ENCODE measurements at places on chromosomes 3 and 15. TPM values are rescaled to one million over a fixed set of nuclear protein-coding genes. Genes with fewer than 3 reads are reported as not detected.

The PLIN1 gene
- total RNA-seq, result 0.08 TPM

The PLOD2 gene
- 1.1 TPM for total RNA-seq

The TMIE gene
- total RNA-seq, result 0.20 TPM

The PDCD10 gene
- total RNA-seq, result 68.3 TPM

The THRB gene
- total RNA-seq, result not detected

The CDC25A gene
- 20.1 TPM for total RNA-seq

The LSAMP gene
- not detected for total RNA-seq

The TMEM89 gene
- total RNA-seq, result not detected

The UACA gene
- 1.3 TPM for total RNA-seq

DNA sequence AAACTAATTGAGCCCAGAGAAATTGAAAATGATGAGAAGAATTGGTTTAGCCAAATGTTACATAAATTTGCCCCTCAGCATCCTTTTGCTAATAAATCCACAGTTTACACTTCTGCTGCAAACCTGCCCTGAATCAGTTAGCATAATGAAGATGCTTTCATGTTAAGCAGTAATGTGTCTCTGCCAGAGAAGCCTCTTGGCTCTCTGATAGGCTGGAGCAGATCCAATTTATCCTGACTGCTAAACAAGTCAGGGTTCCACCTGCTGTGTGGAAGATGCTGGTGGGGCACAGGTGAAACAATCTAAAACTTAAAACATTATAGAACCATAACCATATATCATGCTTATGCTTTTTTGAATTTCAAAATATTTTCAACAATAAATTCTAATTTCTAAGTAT is 946.8 kb downstream of the OTOL1 start:
- H3K27me3 ChIP-seq, result no peaks in the 10 kb centered on the region
- H3K36me3 ChIP-seq, result no peaks in the 10 kb centered on the region
- no peaks in the 10 kb centered on the region for H3K4me1 ChIP-seq
- H3K4me3 ChIP-seq, result no peak overlapping the region
- H3K27ac ChIP-seq, result no peak overlapping the region
- DNase-seq, result no peak

GRCh38 chr3:113556946-113557335 is 24.6 kb downstream of the SIDT1 start:
- H3K27ac ChIP-seq, result no peak overlapping the region
- H3K27me3 ChIP-seq, result no peaks in the 10 kb centered on the region
- H3K4me1 ChIP-seq, result peaks cover 5% of the 10 kb centered on the region
- DNase-seq, result no peak
- H3K36me3 ChIP-seq, result peaks cover 8% of the 10 kb centered on the region

GRCh38 chr3:77042882-77043281 is 3.0 kb downstream of the ROBO2 start:
- no peaks in the 10 kb centered on the region for H3K36me3 ChIP-seq
- H3K27me3 ChIP-seq, result peaks cover 20% of the 10 kb centered on the region
- H3K4me3 ChIP-seq, result no peak overlapping the region
- H3K27ac ChIP-seq, result no peak overlapping the region

- H3K4me1 ChIP-seq, result peaks cover 25% of the 10 kb centered on the region
- no peak overlapping the region for H3K4me3 ChIP-seq
- H3K36me3 ChIP-seq, result no peaks in the 10 kb centered on the region
- no peaks in the 10 kb centered on the region for H3K27me3 ChIP-seq
These were observed 26.0 kb upstream of the GNB5 start for GRCh38 chr15:52217186-52217585.

GRCh38 chr15:70522323-70522966 is 240.9 kb downstream of the UACA start:
- peaks cover 9% of the 10 kb centered on the region for H3K4me1 ChIP-seq
- no peak overlapping the region for H3K27ac ChIP-seq
- DNase-seq, result peak; percentile 5
- H3K27me3 ChIP-seq, result peaks cover 42% of the 10 kb centered on the region

GRCh38 chr15:58795825-58796224 is 24.7 kb downstream of the MINDY2 start:
- H3K4me3 ChIP-seq, result no peak overlapping the region
- no peaks in the 10 kb centered on the region for H3K27me3 ChIP-seq
- H3K27ac ChIP-seq, result no peak overlapping the region
- DNase-seq, result no peak
- peaks cover 15% of the 10 kb centered on the region for H3K4me1 ChIP-seq
- peaks cover 20% of the 10 kb centered on the region for H3K36me3 ChIP-seq

DNA sequence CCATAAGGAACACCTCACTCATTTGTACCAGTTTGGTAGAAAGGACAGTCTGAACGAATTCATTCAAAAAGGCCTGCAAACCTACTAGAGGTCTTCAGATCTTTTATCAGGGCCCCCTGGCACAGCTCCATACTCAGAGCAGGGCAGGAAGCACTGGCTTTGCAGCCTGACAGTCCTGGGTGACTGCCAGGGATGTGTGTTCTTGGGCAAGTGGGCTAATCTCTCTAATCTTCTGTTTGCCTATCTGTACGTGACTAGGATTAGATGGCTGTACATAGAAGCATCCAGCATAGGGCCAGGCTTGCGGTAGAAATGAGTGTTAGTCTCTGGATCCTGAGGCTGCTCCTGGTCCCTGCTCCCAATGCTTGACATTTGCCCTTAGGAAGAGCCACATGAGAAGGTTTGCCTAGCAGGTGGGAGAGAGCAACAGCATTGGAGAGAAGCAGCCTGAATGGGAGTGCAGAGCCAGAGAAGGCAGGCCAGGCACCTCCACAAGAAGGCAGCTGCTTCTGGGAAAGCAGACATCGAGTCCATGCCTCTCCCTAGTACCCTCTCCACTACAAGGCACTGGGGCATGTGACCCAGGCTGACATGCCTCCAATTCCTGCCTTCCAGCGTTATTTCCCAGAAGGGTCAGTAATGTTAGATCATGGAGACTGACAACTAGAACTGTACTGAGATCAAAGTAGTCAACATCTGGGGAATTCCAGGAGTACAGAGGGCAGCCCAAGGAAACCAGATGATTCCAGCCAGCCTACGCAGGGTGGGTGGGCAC is 1.0 kb upstream of the CXCR6 start:
- peaks cover 82% of the 10 kb centered on the region for H3K4me1 ChIP-seq
- no peak for DNase-seq
- peaks cover 76% of the 10 kb centered on the region for H3K36me3 ChIP-seq
- H3K27ac ChIP-seq, result peak overlapping the region; percentile 86
- H3K4me3 ChIP-seq, result peak overlapping the region; percentile 71

DNA sequence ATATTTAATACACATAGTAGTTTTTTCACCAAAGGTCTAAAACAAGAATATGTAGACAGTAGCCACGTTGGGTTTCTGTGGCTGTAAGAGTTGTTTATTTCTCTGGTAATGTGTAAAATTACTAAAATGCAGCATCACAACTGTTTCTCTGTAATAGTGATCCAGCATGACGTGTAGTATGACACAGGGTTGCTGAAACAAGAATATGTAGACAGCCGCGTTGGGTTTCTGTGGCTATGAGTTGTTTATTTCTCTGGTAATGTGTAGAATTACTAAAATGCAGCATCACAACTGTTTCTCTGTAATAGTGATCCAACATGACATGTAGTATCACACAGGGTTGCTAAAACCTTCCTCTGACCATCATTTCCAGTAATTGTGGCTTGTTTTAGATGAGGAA is 153.6 kb upstream of the ZNF717 start:
- H3K4me1 ChIP-seq, result no peaks in the 10 kb centered on the region
- no peaks in the 10 kb centered on the region for H3K36me3 ChIP-seq
- H3K27me3 ChIP-seq, result no peaks in the 10 kb centered on the region
- no peak overlapping the region for H3K4me3 ChIP-seq
- H3K27ac ChIP-seq, result no peak overlapping the region

DNA sequence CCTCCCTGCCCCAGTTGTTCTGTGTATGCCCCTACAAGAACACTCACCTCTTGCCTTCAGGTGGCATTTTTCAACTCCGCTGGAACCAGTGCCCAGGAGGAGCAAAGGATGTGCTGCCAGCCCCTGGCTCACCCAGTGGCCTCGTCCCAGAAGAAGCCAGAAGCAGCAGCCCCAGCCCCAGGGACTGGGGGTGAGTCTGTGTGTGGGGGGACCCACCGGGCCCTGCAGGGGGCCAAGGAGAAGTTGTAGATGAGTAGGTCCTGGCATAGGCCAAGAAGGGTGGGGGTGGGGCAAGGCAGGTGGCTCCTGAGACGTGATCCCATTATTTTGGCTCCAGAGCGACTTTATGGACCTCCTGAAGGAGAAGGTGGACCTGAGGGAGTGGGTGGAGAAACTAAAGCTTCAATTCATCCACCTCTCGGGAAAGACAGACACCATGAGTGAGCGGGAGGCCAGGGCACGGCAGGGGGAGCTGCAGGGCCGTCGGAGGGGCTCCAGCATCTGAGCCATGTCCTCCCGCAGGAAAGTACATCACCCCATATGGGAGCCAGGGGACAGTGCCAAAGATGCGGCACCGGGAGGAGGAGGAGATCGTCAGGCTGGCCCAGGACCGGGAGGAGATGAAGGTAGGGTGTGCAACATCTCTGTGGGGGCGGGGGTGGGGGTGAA is 29.3 kb downstream of the NGRN start:
- DNase-seq, result no peak
- H3K36me3 ChIP-seq, result no peaks in the 10 kb centered on the region
- peaks cover 26% of the 10 kb centered on the region for H3K4me1 ChIP-seq
- no peak overlapping the region for H3K4me3 ChIP-seq

GRCh38 chr15:89141885-89142284 is 53.6 kb downstream of the ABHD2 start:
- H3K27ac ChIP-seq, result peak overlapping the region; percentile 16
- H3K27me3 ChIP-seq, result no peaks in the 10 kb centered on the region
- no peak for DNase-seq
- H3K36me3 ChIP-seq, result peaks cover 17% of the 10 kb centered on the region
- peaks cover 45% of the 10 kb centered on the region for H3K4me1 ChIP-seq
- H3K4me3 ChIP-seq, result no peak overlapping the region

GRCh38 chr3:116034794-116035193 is 410.5 kb downstream of the LSAMP start:
- DNase-seq, result no peak
- H3K4me3 ChIP-seq, result no peak overlapping the region
- no peaks in the 10 kb centered on the region for H3K4me1 ChIP-seq
- no peaks in the 10 kb centered on the region for H3K36me3 ChIP-seq
- no peaks in the 10 kb centered on the region for H3K27me3 ChIP-seq

DNA sequence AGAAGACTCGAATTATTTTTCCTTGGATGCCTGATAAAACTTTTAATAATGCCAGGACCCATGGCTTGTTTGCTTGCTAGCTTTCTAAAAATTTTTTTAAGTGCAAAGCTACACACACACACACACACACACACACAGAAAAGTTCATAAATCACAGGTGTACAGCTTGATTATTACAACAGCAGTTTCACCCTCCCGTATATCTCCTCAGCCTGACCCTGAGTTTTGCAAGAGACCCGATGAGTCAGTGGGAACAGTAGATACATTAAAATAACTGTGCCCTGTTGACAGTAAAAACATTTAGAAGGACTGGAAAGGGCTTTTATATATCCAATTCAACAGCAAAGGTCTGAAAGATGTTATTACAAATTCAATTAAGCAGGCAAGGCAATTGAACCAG is 46.7 kb downstream of the EMC4 start:
- peaks cover 17% of the 10 kb centered on the region for H3K36me3 ChIP-seq
- no peak for DNase-seq
- H3K4me3 ChIP-seq, result no peak overlapping the region
- no peaks in the 10 kb centered on the region for H3K27me3 ChIP-seq

DNA sequence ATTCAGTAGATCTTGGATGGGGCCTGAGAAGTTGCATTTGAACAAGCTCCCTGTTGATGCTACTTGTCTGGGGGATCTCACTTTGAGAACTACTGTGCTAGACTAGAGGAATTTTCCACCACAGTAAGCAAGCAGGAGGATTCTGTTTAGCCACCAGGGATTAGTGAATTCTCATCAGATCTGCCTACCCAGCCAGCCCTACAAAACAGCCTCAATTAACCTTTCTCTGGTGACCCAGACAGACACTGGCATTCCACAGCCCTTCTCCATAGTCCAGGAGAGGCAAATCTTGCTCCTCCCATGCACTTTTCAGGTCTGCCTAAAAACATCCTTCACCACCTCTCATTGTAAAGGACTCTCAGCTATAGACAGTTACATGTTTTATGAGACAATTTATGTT is 16.7 kb upstream of the MYH15 start:
- no peak for DNase-seq
- no peaks in the 10 kb centered on the region for H3K36me3 ChIP-seq
- no peak overlapping the region for H3K27ac ChIP-seq
- H3K4me3 ChIP-seq, result no peak overlapping the region
- H3K27me3 ChIP-seq, result peaks cover 18% of the 10 kb centered on the region

Measured in activated CD4-positive, alpha-beta memory T cell treated with anti-CD3 and anti-CD28 coated beads, Interleukin-2, amount 10 ng/mL, durations not matched to agents 7 days and 5 days (primary cell).